ENCODE measurements at places on chromosomes 16 and 17.
A peak's percentile ranks its signal among the peaks of the same experiment; 100 is the strongest.

GRCh38 chr17:17856386-17856785 is 19.6 kb upstream of the SREBF1 start:
- DNase-seq: no peak

- peak; percentile 44 for DNase-seq
Measured at GRCh38 chr16:29811896-29812665, at the start of gene PRRT2. Gene PRRT2 (plus strand): TSS chr16:29812193. CDS start chr16:29813055, 862 bp downstream.

- no peak for DNase-seq
Measured at GRCh38 chr17:77143306-77143705, 2.5 kb downstream of the SEC14L1 start.

- no peak for DNase-seq
Measured at GRCh38 chr17:77424585-77425344, 284.0 kb downstream of the SEC14L1 start.

GRCh38 chr17:72832306-72832705 is 260.2 kb downstream of the SLC39A11 start:
- DNase-seq: no peak

DNA sequence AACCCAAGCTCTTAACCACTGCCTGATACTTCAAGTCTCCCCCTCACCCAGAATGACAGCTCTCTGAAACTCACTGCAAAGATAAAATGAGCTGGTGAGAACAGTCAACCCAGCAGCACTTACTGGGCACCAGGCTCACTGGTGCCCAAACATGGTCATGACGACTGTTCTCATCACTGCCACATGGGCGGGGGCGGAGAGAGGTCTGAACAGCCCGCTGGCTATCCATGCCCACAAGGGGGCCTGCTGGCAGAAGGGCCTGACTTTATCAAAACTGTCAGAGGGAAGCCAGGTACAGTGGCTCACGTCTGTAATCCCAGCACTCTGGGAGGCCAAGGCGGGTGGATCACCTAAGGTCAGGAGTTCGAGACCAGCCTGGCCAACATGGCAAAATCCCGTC is 4.0 kb downstream of the MYBBP1A start:
- DNase-seq: peak; percentile 43

DNA sequence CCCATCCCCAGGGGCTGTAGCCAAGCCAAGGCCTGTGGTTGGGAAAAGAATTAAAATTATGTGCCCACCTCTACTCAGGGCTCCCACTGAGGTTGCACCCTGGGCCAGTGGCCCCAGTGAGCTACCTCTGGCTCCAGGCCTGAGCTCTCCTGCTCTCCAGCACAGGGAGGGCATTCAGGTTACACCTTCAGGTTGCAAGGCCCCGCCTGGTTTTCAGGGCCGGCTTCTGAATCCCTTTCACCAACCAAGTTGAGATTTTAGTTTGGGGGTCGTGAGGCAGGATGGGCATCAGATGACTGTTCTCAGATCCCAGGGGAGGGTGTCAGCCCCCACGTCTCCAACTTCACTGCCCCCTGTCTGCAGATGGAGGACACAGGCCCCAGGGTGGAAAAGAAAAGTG is 8.0 kb upstream of the KATNB1 start:
- DNase-seq: no peak

DNA sequence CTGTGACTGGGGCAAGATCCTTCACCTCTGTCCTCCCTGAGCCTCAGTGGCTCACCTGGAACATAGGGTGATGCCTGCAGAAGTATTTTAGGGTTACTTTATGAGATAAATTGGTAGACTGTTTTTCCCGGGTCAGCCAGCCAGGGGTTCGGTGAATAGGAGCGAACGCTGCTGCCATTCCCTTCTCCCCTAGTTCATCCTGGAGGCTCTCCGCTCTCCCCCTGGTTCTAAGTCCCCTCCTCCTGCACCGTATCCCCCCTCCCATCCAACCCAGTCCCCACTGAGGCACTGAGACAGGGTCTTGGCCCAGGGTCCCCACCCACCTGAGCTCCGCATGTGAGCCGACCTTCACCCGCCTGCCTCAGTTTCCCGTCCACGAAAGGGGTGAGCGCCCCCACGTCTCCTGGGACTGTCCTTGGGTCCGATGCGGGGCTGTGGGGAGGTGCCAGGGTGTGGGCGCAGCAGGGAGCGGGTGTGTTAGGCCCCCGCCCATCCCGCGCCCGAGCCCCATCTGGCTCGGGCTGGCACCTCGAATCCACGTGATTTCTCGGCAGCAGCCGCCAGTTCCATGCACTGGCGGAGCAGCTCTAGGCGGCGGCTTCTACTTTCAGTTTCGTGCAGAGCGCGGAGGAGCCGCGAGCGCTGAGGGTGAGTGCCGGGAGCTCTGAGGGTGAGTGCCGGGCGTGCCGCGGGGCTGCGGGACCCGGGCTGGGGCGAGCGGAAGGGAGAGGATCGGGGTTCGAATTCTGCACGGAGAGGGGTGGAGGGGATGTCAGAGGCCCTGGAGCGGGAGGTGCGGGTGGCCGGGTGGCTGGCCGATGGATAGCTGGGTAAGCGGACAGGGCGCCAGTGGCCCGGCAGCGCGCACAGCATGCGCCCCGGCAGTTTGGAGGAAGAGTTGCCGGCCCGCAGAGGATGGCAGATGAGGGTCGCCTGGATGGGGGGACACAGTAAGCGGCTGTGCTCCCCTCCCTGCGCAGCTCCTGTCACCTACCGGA is at the start of gene NLRC5:
Gene NLRC5 (plus strand): TSS at position 610 of the 998 bp plus-strand sequence. CDS start 31,156 bp downstream, outside the sequence.
- DNase-seq: peak; percentile 94

- no peak for DNase-seq
Measured at GRCh38 chr16:11759997-11760396, 17.3 kb upstream of the TXNDC11 start.

DNA sequence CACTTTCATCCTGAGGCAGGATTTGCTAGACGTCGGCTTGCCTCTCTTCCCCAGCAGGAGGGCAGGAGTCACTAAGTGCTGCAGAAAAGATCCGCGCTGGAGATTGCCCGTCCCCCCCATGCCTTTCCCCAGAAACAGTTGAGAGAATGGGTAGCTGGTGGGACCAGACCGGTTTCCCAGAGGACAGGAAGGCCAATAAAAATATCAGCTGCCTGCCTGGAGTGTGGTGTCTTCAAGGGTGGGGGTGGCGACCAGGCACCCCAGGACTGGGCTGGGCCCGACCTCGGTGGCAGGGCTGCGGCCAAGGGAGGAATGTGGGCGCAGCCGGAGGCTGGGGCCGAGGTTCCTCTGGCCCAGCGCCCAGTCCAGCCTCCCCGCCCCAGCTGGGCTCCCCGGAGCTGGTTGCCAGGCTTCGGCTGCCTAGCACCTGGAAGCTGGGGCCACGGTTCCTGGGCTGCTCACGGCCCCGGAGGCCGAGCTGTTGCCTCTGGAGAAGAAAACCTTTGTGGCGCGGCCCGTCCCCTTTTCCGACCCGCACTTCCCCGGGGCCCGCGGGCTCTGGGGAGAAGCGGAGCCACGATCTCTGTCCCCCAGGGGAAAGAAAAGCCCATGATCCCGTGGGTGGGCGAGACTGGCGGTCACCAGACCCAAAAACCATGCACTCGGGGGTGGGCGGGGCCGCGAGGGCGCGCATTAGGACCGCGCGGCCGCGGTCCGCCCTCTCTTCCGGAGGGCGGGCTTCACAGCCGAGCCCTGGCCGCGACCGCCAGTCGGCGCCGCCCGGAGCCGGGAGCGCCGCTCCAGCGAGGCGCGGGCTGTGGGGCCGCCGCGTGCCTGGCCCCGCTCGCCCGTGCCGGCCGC is at the start of gene TRAF4:
Gene TRAF4 (plus strand): TSS at position 769 of the 861 bp plus-strand sequence. CDS start 102 bp downstream, outside the sequence.
- peak; percentile 73 for DNase-seq

DNA sequence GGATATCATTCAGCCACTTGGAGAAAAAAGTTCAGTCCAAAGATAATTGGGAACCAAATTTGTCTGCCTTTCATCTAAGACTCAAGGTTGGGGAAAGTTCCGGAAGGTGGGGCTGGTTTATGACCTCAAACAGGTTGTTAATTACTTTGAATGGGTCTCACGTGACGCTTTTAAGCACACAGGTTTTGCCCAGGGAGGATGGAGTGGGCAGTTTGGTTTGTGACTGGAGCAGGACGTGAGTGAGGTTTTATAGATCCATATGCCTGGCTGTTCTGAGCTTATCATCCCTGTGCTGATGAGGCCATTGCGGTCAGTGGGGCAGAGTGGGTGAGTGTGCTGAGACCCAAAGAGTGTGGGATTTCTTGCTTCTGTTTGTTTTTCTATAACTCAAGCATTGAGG is 38.7 kb upstream of the GPRC5B start:
- DNase-seq: no peak

DNA sequence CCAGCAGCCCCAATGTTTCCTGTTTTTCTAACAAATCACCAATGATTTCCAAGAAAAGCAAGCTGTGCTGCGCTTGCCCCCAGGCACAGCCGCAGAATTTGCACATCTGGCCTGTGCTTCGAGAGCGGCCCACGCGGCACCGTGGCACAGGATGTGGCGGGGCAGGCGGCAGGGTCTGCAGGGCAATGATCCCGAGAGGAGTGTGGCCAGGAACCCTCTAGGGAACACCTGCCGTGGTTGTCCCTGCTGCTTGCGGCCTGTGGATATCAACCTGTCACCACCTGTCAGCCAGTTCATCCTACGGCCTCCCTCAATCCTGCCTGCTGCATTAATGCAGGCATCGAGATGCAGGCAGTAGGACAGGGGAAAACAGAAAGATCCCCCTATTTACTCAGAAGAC is 24.0 kb downstream of the PIK3R5 start:
- peak; percentile 68 for DNase-seq

DNA sequence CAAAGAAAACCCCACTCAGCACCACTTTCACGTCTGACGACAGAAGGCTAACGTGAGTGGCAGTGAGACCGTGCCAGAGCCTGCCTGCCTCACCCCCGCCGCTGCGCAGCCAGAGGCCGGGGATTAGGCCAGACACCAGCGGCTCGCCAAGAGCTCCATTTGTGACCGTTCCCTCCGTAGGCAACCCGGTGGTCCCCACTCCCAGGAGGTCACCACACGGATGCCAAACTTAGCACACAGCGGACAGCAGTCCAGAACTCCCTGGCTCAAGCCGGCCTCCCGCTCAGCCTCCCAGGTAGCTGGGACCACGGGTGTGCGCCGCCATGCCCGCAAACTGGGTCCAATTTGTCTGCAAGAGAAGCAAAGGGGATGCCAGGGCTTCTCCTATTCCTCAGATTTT is 104.6 kb downstream of the ANKRD11 start:
- DNase-seq: no peak

GRCh38 chr16:69277413-69277812 is 33.7 kb upstream of the VPS4A start:
- DNase-seq: no peak

DNA sequence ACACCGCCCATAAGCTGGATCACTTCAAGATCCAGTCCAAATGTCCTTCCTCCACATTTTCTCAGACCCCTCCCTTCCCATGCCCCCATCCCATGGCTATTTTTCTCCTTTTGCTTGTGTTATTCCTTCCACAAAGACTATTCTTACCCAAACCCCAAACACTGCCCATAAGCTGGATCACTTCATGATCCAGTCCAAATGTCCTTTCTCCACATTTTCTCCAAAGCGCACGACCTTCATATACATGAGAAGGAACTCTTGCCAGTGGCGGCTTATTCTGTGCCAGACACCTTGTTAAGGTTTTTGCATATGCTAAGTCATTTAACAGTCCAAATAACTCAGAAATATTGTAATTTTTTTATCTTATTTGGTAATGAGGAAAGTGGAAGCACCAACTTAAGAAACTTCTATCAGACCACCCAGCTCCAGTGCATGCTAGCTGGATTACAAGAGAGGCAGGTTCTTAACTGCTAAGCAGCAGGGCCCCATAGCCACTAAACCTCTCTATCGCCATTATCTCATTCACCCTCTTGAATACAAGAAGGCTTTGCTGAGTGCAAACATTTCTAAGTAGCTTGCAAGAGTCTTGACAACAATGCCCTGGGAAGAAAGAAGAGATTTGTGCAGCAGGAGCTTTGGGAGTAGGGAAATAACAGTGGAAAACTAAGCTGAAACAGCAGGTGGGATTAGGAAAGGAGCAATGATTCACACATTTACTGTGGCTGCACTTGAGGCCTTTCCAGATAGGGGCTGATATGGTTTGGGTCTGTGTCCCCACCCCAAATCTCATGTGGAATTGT is 428.2 kb upstream of the MAF start:
- no peak for DNase-seq

- DNase-seq: no peak
Measured at GRCh38 chr17:35192708-35193107, 1.5 kb downstream of the SLC35G3 start.

Data from stimulated activated CD4-positive, alpha-beta T cell treated with anti-CD3 and anti-CD28 coated beads, Interleukin-1b, Interleukin-23, amount 100 ng/mL, for 48 hours (primary cell).